ENCODE measurements at places on chromosomes 5 and 9.

DNA sequence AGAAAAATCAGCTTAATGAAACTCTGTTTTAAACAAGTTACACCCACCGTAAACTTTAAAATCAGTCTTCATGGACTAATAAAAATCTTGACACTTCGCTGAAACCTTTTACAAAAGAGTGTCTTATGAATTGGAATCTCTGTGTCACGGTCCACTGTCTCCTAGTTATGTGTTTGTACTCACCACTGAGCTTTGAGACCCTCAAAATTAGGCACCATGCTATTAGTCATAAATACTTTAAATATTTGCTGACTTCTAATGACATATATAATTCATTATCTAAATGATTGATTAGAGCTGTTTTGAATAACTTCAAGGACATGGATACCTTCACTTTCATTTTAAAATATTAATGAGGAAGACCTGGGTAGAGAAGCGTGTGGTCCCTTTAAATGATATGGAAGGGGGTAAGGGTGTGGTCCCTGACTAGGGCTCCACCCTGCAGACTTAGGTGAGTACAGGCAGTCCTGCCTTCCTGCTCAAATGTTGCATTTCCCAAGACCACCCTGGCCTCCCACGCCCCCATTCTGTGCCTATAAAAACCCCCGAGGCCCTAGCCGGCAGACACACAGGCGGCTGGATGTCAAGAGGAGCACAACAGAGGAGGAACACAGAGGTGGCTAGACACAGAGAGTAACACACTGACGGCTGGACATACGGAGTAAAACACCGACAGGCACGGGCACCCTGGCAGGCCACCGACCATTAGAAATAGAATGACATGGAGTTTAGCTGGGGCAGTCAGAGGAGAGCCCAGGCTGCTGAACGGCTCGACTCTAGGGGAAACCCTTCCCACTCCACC is 179.0 kb upstream of the CDH9 start:
- no peak for DNase-seq

- no peak for DNase-seq
Measured at GRCh38 chr9:125079931-125080330, 63.4 kb downstream of the SCAI start.

DNA sequence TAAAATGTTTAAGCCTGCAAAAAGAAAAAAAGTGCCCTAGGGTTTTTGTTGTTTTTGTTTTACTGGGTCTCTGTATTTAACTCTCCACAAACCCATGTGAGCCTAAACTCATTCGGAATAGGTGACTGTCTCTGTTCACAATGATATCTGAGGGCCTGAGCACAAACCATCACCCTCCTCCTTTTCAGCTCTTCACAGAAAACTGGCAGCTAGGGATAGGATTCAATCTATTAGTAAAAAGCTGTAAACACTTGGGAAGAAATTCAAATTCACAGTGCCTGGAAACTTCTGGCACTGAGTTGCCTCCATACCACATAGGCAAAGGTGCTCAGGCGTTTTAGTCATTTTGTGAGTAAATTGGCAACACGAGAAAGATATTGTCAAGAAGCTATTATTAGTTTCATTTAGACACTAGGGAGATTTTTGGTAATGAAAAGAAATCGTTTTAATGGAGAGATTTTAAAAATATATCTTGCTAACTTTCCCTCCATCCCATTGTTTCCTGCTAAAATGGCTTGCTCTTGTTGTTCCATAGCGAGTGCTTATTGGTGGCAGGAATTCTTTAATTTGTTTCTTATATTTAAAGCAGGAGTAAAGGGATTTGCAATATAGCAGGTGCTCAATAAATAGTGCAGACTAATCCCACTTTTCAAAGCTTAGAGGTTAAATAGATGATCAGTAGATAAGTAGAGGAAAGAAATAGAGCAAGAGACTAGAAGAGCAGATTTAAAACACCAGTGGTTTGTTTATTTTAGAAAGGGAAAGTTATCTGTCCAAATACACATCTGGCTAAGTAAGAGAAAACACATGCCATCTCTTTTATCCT is 9.7 kb downstream of the FOXD1 start:
- no peak for DNase-seq

GRCh38 chr5:66273121-66273520 is 129.0 kb downstream of the SREK1 start:
- DNase-seq, result no peak

DNA sequence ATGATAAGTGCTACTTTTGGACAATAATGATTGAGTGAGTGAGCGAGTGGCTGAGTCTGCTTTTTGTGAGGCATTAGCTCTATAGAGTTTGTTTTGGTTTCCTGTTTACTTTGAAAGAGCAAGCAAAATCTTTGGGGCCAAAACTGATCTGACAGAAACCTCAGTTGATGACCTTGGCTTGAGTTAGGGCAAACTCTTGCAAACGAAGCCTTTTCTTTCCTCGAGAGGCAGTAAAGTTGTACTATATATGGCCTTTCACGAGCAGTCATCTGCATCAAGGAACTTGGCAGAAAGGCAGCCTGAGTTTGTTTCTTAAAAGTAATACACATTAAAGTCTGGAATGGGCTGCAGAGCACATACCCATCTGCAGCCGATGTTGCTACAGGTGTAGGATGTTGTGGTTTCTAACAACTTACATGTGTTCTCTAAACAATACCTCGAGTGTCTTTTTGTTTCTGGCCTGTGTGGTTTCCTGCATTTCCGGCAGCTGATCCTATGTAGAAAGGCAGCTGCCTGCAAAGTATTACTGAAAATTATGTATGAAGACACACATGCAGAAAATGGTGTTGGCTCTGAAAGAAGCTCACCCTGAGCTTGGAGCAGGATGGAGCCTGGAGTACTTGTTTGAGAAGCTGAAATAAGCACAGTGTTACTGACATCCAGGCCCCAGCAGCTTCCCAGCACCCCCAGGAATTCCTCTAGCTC is 60.8 kb downstream of the FOXD1 start:
- peak; percentile 50 for DNase-seq

DNA sequence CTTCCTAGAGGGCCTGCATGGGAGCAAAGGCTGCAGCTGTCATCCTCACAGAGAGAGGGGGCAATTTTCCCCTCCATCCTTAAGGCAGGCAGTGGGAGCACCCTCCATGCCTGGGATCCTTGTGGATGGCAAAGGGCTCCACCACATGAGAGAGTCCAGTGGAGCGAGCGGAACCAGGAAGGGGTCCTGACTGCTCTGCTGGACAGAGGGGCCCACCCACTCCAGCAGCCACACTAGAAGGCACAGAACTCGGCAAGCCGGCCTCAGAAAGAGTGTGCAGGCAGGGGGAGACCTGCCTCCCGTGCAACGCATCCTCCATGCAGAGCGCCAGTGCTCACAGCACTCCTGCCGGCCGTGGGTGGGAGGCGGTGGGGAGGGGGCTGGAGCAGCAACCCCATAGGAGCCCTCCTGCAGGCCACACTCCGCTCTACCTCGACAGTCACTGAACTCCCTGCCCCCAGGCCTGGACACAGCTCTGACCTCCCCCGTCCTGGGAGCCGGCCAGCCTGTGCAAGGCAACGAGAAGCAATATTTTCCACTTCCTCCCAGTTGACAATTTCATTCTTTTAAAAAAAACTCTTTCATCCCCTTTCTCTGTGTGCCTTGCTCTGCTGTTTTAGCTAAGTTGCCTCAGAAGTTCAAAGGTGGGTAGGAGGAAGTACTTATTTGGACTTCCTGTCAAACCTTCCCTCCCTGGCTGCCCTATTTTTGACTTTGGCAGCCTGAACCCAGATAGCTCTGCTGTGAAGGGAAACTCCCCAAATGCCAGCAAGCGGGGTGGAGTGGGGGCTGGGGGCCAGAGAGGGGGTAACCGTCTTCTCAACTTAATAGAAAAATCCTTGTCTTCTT is 5.3 kb upstream of the LCP2 start:
- DNase-seq, result peak; percentile 71

- DNase-seq, result no peak
Measured at GRCh38 chr5:67528953-67529352, 332.4 kb upstream of the CD180 start.

- DNase-seq, result no peak
Measured at GRCh38 chr5:13378091-13378490, 566.4 kb downstream of the DNAH5 start.

GRCh38 chr9:116550696-116551436 is 136.2 kb upstream of the TRIM32 start:
- no peak for DNase-seq

DNA sequence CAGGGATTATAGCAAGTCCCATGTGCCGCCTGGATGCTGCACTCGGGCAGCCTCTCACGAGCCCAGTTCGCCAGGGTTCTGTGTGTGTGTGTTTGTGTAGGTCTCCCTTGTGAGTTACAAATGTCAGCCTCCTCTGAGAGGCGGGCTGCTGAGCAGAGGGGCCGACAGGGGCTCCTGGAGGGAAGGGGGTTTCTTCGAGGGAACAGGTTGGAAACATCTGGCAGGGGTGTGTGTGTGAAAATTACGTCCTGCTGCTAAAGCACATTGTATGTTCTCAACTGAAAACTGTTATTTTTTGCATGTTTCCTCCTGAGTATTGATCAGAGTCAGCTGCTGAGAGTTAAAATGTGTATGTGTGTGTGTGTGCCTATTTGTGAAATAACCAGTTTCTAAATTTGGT is 9.7 kb downstream of the GALNT10 start:
- DNase-seq, result no peak

DNA sequence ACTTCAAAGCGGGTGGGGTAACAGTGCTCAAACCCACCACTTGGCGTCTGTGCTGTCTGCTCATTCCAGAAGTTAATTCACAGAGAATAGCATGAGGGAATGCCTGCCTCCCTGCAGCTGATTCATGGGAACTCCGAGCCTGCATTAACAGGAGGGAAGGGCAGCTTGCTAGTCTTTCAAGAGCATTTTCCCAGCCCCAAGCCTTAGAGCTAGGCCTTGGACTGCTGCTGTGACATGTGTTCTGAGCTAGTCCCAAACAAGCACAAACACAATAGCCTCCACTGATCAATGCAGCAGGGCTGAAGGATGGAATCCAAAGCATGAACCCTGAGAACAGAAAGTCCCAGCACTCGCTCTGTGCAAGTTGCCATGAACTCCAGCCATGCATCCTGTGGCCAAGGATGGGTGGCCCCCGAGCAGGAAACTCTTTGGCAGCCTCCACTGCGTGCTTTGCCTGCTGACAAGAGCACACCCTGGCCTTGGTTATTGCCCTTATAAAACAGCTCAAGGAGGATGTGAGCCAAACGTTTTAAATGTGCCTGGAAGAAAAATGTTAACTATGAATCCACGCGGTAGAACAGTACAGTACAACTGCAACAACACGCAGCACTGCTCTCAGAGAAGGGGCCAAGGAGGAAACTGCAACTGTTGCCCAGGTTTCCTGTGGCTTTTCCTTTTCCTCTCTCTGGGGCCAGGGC is 653.1 kb upstream of the KLF4 start:
- no peak for DNase-seq

GRCh38 chr5:14034963-14035362 is 90.5 kb upstream of the DNAH5 start:
- DNase-seq, result no peak

DNA sequence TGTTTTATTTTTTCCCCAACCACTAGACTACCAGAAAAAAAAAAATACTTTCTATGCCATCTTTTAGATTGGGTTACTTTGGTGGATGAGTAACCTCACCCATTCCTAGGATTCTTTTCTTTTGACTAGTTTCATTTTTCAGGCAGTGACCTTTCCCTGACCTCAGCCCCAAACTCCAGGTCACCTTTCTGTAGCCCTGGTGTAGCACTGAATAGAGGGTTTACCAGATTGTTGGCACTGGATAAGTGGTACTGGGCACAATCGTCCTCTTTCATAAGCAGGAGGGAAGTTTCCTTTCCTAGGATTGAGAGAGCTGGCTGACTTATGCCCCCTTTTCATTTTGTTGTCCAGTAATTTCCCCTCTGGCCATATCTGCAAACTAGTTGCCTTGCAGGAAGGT is 169.4 kb upstream of the TMEM161B start:
- DNase-seq, result no peak

GRCh38 chr5:130975847-130976246 is 189.2 kb downstream of the HINT1 start:
- no peak for DNase-seq

GRCh38 chr5:73215531-73215890 is 42.5 kb downstream of the TMEM174 start:
- DNase-seq, result no peak

GRCh38 chr9:7549249-7549648 is 250.3 kb downstream of the DMAC1 start:
- no peak for DNase-seq

GRCh38 chr5:41842777-41843176 is 27.4 kb downstream of the OXCT1 start:
- DNase-seq, result no peak

- DNase-seq, result no peak
Measured at GRCh38 chr5:156531199-156531598, 204.2 kb downstream of the SGCD start.

GRCh38 chr9:107049046-107049802 is 186.3 kb downstream of the ZNF462 start:
- no peak for DNase-seq

- no peak for DNase-seq
Measured at GRCh38 chr9:93001031-93001430, 53.7 kb downstream of the FGD3 start.

- no peak for DNase-seq
Measured at GRCh38 chr5:15001517-15001916, 129.9 kb upstream of the ANKH start.

DNA sequence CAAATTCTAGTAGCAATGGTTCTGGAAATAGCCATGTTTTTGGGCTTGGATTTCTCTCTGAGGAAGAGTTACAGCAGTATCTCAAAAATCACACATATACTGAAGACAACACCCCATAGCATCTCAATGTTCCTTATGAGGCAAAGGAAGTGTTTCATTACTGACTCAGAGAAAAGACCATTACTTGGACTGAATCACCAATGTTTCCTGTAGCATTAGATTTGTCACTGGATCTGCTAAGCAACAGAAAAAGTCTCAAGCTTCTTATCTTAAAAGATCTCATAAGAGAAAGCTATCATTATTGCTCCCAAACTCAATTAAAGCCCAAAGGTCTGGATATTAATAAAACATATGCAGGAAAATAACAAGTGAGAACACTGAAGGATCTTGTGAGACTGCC is 272.4 kb downstream of the ADAMTS6 start:
- no peak for DNase-seq
